Hypothalamus (tissue), 51 donors: ENCODE measurements at places on chromosomes 4 and X.

DNA sequence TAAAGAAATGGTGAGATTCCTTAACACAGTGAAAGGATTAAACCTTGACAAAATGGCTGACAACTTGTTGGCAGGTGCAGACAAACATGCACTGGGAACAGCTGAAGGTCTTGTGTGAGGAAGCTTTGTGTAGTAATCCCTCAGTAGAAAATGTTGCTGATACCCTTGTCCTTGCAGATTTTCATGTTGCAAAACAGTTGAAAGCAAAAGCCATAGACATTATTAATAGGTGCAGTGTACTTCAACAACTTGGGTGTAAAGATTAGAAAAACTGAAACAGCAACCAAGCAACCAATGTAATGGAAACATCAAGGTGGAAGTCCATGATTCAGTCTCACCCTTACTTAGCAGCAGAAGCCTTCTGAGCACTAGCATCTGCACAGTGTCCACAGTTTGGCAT is 29.8 kb downstream of the UGT2B7 start:
- no peak for DNase-seq

- no peak for DNase-seq
These were observed 94.6 kb downstream of the REELD1 start for GRCh38 chr4:146308951-146309350.

- no peak for DNase-seq
These were observed 517.4 kb downstream of the RAB28 start for GRCh38 chr4:12966726-12967125.

- no peak for DNase-seq
These were observed 19.3 kb upstream of the RASL11B start for GRCh38 chr4:52842792-52843191.

DNA sequence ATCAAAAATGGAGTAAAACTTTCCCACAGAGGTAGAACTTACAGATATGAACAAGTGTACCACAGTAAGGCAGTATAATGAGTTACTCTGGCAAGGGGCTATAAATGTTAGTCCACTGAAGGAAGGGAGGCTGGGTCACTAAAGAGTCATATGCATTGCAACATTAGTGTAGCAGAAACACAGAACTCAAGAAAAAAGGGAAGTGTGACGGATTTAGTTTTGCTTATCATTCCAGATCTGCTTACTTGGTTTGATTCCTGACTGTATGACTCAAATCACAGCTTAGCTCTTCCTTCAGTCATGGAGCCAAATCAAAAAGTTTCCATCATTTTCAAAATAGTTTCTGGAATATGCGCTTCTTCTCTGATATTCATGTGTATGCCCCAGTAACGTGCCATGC is 148.7 kb downstream of the FSTL5 start:
- DNase-seq: no peak
